ENCODE measurements at places on chromosomes 7 and 10.

DNA sequence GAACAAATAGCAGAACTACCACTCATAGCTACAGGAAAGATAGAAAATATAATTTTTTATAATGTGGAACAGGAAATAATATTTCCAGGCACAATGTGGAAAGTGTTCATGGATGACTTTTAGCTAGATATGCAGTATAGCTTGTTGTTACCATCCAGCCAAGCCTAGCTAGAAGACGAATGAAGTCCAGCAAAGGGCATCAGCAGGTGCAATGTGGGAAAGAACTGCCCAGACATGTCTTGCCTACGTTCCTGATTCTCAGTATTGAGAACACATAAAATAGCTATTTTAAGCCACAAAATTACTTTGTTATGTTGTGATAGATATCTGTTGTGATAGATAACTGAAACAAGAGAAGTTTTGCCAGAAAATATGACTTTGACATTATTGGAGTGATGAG is 1690.0 kb upstream of the LRRTM3 start:
- no peak for DNase-seq

DNA sequence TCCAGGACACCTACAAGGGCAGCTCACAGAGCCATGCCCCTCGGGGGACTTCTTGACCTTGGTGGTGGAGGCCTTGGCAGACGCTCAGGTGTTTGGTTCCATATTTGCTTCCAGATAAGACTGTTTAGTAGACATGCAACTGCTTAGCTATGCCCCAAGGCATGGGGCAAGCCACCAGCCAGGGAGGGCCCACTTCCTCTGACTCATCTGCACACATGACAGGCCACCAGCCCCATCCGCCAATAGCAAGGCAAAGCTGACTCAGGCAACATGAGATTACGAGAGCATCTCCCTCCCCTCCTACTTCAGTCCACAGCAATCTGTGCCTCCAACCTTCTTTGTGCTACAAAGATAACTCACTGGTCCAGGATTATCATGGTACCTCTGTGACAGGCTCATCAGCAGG is 54.9 kb downstream of the KCNMA1 start:
- DNase-seq = no peak

GRCh38 chr7:67344481-67345193 is 348.0 kb downstream of the TYW1 start:
- no peak for DNase-seq

DNA sequence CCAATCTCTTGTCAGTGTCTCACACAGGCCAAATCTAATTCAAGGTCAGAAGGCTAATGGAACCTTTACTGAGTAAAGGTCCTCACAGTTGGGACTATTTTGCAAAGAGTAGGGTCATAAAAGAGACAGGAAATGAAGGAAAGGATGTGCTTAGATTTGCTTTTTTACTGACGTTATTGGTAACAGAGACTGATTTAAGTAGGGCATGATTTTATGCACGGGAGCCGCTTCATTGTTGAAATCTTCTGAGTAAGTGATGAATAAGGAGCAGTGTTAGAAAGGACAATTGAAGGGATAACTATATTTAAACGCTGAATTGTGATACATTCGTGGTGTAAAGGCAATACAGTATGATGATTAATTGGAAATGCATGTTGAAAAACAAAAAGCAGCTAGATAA is 261.5 kb downstream of the MALRD1 start:
- DNase-seq = no peak

DNA sequence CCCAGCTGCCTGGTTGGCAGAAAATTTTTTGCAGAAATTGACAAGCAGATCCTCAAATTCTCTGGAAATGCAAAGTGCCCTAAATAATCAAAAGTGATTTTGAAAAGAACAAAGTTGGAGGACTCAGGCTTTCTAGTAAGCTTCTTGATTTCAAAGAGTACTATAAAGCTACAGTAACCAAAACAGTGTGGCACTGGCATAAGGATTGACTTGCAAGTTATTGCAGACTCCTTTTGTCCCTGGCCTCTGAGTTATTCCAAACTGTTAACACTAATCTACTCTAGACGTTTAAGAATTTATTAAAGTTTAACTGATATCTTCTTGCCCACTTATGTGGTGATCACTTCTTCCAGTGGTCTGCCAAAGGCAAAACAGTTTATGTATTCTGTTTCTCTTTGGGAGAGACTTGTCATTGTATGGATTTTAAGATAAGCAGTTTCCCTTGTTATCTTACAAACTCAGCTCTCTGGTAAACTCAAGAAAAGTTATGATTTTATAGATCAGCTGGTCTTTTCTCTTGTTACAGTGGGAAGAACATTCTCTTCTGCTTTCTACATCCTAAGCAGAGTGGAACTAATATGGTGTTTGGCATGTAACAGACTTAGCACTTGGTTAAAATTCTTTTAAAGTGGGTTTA is 41.4 kb downstream of the LOXL4 start:
- no peak for DNase-seq

DNA sequence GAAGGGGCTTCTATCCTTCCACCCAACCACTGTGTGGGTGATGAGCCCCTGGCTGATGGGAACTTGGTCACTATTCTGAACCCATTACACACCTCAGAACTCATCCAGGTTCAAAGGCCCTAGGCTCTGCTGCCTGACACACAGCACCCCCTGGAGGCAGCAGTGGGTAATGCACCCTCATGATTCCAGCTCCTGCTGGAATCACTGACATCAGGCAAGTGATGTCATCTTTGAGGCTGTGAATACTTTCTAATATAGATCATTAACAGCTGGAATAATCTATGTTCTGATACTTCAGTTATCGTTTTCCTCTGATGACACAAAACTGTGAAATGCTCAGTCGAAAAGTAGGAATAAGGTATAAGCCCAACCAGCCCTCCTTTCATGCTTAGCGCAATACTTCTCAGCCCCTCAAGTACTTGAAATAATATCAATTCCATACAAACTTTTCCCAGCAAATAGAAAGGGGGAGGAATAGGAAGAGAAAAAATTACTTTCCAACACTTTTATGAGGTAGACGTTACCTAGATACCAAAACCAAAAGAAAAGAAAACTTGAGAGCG is 7.5 kb upstream of the RBP3 start:
- DNase-seq = peak; percentile 69

DNA sequence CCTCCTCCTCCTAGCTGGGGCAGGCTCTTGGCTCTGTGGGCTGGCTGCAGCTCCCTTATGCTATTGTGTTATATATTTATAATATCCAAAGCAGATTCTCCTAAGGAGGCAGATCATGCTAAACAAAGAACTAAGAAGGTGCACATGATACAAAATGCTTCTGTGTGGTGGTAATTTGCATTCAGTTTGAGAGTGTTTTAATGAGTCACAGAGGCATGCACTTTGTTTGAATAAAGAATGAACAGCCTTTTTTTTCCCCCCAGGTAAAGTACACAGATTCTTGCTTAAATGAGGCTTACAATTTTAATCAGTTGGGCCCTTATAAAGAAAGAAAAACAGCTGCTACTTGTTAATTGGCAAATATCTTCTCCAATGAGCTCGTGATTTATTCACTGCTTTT is 95.0 kb downstream of the FANK1 start:
- DNase-seq = no peak

- DNase-seq = no peak
Observed at GRCh38 chr10:75762431-75762802, 331.0 kb downstream of the LRMDA start.

DNA sequence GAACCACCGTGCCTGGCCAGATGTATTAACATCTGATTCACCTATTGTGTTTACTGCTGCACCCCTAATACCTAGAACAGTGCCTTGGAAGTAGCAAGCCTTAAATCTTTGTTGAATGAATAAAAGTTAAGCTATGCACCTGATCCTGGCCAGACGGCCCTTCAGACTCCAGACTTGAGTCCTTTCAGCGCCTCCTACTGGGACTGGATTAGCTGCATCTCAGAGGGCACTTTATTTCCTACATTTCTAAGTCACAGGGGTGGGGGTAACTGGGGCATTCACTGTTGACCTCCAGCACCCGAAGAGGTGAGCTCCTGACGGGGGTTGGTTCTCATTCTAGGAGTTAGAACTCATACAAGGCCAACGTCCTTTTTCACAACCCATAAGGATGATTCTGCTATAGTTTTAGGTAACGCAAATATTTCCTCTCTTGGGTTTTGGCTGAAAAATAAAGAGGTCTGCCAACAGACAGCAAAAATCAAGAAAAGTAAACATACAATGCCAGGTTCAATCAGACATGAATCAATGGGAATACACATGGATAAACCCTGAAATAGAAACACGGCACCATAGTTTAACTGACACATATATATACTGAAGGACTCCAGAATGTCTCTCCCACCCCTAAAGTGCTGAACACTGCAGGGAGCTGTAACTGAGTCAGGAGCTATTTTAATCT is 48.0 kb upstream of the DLG5 start:
- DNase-seq = no peak

- DNase-seq = no peak
Observed at GRCh38 chr7:20075992-20076820, 141.0 kb downstream of the MACC1 start.

DNA sequence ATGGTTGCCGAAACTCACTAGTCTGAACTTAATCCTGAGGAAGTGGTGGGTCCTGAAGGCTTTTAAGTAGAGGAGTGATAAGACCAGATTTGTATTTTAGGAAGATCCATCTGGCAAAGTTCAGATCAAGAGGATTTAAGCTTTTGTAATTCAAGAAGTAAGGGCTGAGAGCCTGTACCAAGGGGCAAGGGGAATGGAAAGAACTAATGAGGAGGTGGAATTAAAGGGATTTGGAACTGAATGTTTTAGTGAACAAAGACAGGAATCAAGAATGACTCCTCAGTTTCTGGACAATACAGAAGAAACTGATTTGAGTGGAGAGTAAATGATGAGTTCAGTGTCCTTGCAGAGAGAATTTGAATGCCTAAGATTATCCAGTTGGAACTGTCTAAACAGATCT is 249.0 kb downstream of the C7orf25 start:
- no peak for DNase-seq

- no peak for DNase-seq
Observed at GRCh38 chr7:141468341-141468740, 82.9 kb upstream of the AGK start.

GRCh38 chr10:49357910-49358309 is 38.0 kb downstream of the DRGX start:
- no peak for DNase-seq

GRCh38 chr7:135799881-135800280 is 51.3 kb upstream of the FAM180A start:
- no peak for DNase-seq

- no peak for DNase-seq
Observed at GRCh38 chr7:130458257-130458656, 17.4 kb upstream of the CEP41 start.

- no peak for DNase-seq
Observed at GRCh38 chr10:35607475-35608327, 2.6 kb downstream of the GJD4 start.

GRCh38 chr10:22612318-22612717 is 102.1 kb downstream of the PIP4K2A start:
- DNase-seq = no peak

DNA sequence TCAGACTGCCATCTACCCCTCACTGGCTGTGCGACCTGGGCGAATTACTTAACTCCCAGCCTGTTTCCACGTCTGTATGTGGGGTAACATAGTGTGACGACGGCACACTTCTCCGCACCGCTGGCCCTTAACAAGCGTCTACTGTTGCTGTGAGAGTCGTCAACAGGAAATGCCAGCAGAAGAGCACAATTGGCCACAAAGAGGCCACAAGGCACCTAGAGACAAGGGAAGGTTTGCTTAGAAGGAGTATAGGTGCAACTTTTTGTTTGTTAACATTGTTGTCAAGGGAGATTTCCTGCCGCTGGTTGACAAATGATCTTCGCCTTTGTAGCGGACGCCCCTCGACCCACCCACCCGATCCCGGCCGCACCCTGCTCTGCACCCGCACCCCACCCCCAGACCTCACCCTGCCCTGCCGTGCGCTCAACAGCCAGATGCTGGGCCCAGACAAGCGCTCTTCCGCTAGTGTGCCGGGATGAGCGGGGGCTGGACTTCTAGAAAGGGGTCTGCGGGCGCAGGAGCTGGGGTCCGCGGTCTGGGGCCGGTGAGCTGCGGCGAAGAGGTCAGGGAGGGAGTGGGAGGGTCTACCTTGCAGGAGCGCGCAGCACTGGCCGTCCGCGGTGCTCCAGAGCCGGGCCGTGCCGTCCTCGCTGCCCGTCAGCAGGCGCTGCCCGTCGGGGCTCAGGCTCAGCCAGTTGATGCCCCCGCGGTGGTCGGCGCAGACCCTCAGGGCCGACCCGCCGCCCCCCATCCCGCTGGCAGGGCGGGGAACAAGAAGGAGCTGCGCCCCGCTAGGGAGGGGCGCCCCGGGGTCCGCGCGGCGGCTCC is 785 bp downstream of the WDR86 start:
- no peak for DNase-seq

DNA sequence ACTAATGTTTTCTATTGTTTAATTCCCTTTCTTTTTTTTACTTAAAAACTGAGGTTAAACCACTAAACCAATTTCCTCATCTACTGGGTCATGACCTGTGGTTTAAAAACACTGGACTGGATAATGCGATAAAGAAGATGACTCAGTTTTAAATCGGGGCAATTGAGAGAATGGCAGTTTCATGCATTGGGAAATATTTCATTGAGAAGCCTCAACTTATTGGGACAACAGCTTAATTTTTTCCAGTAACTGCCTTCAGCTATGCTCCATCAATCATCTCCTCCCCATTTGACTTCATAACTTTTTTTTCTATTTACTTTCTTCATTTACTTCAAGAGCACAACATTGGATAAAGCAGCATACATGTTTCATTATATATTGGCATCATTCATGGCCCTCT is 61.8 kb upstream of the MET start:
- no peak for DNase-seq

DNA sequence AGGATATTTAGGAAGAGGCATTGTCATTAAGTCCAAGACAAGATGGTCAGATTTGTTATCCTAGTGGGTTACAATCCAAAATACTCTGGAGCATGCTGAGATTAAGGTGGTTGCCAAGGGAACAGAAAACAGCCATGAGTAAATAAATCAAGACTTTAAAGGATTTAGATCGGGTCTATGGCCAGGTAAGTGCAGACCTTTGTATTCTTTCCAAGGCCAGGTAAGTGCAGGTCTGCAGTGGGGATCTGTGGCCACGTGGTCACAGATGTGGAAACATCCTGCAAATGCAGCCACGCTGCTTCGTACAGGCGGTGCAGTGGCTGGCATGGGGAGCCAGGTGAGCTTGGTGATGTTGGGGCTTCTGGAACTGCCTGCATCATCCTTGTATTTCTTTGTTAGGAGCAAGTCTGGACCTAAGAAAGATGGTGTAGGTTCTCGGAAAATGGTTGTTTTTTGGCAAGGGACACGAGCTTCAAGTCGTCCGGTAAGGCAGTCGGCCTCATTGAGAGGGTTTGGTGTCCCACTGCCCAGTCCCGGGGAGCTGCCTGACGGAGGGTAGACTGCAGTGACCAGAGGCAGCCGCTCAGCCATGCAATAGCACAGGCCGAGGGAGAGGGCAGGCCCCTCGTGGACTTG is 21.8 kb downstream of the ZNF775 start:
- DNase-seq = no peak
